Metanephros (tissue), 2 donors: ENCODE measurements at places on chromosomes 7 and 10. TPM values are rescaled to one million over a fixed set of nuclear protein-coding genes. Genes with fewer than 3 reads are reported as not detected.

The FOXI2 gene
- 0.47 TPM for total RNA-seq

The CFAP69 gene
- total RNA-seq: 31.7 TPM

The ELMO1 gene
- total RNA-seq: 31.2 TPM

The OPN1SW gene
- not detected for total RNA-seq

The CCDC3 gene
- total RNA-seq: 9.2 TPM

The IL6 gene
- total RNA-seq: 0.64 TPM

The CTAGE6 gene
- 0.64 TPM for total RNA-seq

The STK31 gene
- total RNA-seq: 0.64 TPM

The MOGAT3 gene
- 1.8 TPM for total RNA-seq

The RBP4 gene
- total RNA-seq: 4.0 TPM

The SLK gene
- 40.2 TPM for total RNA-seq

The CYP17A1 gene
- 2.7 TPM for total RNA-seq

The AKR1C2 gene
- 7.9 TPM for total RNA-seq

The BZW2 gene
- 71.6 TPM for total RNA-seq

The ITIH2 gene
- total RNA-seq: 0.58 TPM

The AGR2 gene
- total RNA-seq: 26.9 TPM

The RBP3 gene
- total RNA-seq: not detected

The HABP2 gene
- 0.53 TPM for total RNA-seq

The ADK gene
- total RNA-seq: 25.1 TPM

The OPN4 gene
- not detected for total RNA-seq

The CYP51A1 gene
- total RNA-seq: 84.7 TPM

The TMEM236 gene
- 0.64 TPM for total RNA-seq

The DENND2A gene
- 32.6 TPM for total RNA-seq

The RAMP3 gene
- total RNA-seq: 25.7 TPM

The CADPS2 gene
- 54.0 TPM for total RNA-seq

The NUTM2E gene
- total RNA-seq: 0.76 TPM

The RELN gene
- total RNA-seq: 9.8 TPM

The DKK1 gene
- total RNA-seq: 9.6 TPM

The GPR15LG gene
- 0.64 TPM for total RNA-seq

The HIF1AN gene
- total RNA-seq: 19.4 TPM

The PARG gene
- 47.6 TPM for total RNA-seq

The CALML5 gene
- not detected for total RNA-seq

The TMEM184A gene
- total RNA-seq: 9.8 TPM

The PAPSS2 gene
- 27.6 TPM for total RNA-seq

The EVX1 gene
- not detected for total RNA-seq

The LIPK gene
- total RNA-seq: not detected

The TCAF2 gene
- 2.3 TPM for total RNA-seq

The OGDH gene
- 98.9 TPM for total RNA-seq

The YWHAG gene
- 87.1 TPM for total RNA-seq

The VIPR2 gene
- total RNA-seq: 11.3 TPM

The NKX1-2 gene
- total RNA-seq: not detected

The IPMK gene
- total RNA-seq: 7.0 TPM

The HKDC1 gene
- total RNA-seq: 9.2 TPM

The AFAP1L2 gene
- total RNA-seq: 41.6 TPM

The ZP3 gene
- total RNA-seq: 1.5 TPM

The SPDYE6 gene
- total RNA-seq: not detected

The TUBAL3 gene
- total RNA-seq: not detected

The EPHA1 gene
- total RNA-seq: 11.1 TPM

The AKR1C8 gene
- 0.41 TPM for total RNA-seq

The AKR1B1 gene
- total RNA-seq: 46.8 TPM

The ATRNL1 gene
- 207 TPM for total RNA-seq
